ENCODE measurements at places on chromosomes 1 and 21.

- no peak for DNase-seq
Observed at GRCh38 chr1:75312620-75313019, 178.4 kb downstream of the LHX8 start.

GRCh38 chr1:161157867-161158266 is 1.4 kb upstream of the USP21 start:
- no peak for DNase-seq

- no peak for DNase-seq
Observed at GRCh38 chr1:223039990-223040389, 103.1 kb downstream of the TLR5 start.

- peak; percentile 17 for DNase-seq
Observed at GRCh38 chr1:28965271-28965870, 51.0 kb downstream of the EPB41 start.

- no peak for DNase-seq
Observed at GRCh38 chr1:32775640-32776337, 41.4 kb downstream of the YARS1 start.

DNA sequence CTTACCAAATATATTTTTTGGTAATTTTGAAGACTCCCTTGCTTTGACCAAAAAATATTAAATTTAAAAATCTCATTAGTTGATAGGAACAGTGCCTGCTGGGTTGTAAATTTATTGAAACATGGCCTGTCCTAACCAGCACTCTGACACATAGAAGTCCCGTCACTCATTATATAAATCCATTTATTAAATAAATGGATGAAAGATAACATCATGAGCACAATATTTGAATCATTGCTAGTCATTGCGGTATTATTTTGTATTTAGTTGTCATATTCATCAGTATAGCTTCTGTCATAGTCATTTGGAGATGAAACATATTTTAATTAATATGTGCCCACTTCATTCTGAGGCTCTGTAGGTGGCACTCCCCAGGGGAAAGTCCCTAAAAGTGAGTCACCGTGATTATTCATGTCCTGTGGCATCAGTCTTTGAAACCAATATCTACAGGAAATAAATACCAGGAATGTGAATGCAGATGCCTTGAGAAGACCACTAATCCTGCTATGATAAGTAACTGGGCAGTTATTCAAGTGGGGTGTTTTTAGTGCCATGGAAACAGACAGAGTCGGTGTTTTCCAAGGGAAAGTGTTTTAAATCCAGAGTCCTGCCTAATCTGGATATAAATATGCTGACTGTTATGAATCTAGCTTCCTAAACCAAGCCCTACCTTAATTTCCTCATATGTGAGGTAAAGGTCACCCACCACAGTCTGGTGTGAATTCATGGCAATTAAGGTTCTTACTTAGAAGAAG is 302.0 kb downstream of the DUSP10 start:
- no peak for DNase-seq

DNA sequence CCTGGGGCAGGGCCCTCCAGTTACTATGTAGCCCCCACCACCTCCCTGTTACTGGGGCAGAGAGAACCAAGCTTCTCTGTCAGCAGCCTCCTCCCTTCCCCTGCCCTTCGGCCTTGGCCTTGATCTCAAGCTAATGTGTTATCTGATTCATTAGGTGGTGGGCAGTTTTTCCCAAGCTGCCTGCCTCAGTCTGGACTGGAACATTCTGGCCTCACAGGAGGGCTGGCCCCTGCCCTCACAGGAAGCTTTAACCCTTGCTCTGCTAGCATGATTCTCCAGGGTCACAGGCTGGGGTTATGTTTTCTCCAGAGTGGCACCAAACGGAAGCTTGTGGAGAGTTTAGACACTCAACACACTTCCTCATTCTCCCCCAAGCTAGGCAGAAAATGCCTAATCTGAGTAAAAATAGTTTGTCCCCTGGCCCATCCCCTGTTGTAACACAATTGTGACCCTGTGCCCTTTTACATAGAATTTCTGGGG is 37.2 kb upstream of the SLC6A9 start:
- no peak for DNase-seq

DNA sequence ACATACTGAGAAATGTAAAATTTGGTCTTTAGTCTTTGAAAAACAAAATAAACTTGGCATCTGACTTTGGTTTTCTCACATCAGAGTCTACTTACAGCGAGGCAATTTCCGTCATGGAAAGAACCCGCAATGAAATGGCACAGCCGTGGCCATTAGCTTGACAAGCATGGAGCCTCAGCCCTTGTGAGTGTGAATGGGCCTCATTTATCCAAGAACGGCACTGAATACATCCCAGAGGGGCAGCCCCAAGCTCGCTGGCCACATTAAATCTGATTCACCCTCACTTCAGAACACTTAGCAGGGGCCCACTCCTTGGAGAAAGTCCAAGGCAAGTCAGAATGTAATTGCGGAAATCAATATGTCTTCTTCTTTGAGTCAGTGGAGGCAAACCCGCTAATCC is 64.8 kb downstream of the ERG start:
- DNase-seq = no peak

GRCh38 chr1:35571263-35571662 is 1.9 kb upstream of the TFAP2E start:
- no peak for DNase-seq

DNA sequence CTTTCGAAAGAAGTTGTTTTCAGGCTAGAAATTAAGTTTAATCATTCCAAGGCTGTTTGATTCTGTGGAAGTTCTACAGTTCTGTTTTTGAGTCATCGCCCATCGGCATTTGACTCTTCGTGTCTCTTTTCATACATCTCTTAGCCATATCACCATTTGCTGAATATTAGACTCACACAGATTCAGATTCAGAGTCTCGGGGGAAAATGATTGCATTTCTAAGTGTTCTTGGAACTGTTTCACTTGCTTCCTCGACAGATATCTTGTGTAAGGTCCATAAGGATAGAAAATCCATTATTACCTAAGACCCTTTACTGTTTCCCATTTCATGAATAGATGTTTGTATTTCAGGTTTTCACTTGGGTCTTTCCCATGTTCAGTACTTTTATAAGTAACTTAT is 237.0 kb upstream of the SGIP1 start:
- no peak for DNase-seq

GRCh38 chr1:64539781-64540218 is 69.9 kb downstream of the CACHD1 start:
- DNase-seq = peak; percentile 25

- DNase-seq = no peak
Observed at GRCh38 chr1:37755951-37756560, 8.9 kb downstream of the EPHA10 start.

All from iPS-NIHi11 (cell line).